ENCODE measurements at places on chromosomes 3 and 15.

- H3K27ac ChIP-seq = no peak overlapping the region
- no peak overlapping the region for H3K4me3 ChIP-seq
- H3K36me3 ChIP-seq = no peaks in the 10 kb centered on the region
- no peaks in the 10 kb centered on the region for H3K4me1 ChIP-seq
- peaks cover 45% of the 10 kb centered on the region for H3K27me3 ChIP-seq
Observed at GRCh38 chr15:69143756-69144436, 16.5 kb upstream of the GLCE start.

DNA sequence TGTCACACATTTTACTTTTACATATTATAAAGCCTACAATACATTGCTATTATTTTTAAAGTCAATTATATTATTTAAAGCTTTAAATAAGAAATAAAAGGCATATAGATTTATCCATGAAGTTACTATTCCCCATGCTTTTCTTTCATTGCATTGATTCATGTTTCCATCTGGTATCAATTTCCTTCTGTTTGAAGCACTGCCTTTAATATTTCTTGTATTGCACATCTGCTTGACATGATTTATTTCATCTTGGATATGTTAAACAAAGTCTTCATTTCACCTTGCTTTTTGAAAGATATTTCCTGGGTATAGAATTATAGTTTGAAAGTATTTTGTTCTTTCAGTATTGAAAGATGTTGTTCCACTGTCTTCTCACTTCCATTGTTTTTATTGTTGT, 174.3 kb upstream of the MBNL1 start:
- H3K27ac ChIP-seq = no peak overlapping the region
- DNase-seq = no peak
- no peaks in the 10 kb centered on the region for H3K36me3 ChIP-seq
- H3K27me3 ChIP-seq = peaks cover 42% of the 10 kb centered on the region
- H3K4me1 ChIP-seq = peaks cover 2% of the 10 kb centered on the region
- no peak overlapping the region for H3K4me3 ChIP-seq

- no peak overlapping the region for H3K4me3 ChIP-seq
- no peaks in the 10 kb centered on the region for H3K4me1 ChIP-seq
- H3K27ac ChIP-seq = no peak overlapping the region
- peaks cover 8% of the 10 kb centered on the region for H3K27me3 ChIP-seq
Observed at GRCh38 chr15:70190965-70191364, 93.2 kb upstream of the TLE3 start.

DNA sequence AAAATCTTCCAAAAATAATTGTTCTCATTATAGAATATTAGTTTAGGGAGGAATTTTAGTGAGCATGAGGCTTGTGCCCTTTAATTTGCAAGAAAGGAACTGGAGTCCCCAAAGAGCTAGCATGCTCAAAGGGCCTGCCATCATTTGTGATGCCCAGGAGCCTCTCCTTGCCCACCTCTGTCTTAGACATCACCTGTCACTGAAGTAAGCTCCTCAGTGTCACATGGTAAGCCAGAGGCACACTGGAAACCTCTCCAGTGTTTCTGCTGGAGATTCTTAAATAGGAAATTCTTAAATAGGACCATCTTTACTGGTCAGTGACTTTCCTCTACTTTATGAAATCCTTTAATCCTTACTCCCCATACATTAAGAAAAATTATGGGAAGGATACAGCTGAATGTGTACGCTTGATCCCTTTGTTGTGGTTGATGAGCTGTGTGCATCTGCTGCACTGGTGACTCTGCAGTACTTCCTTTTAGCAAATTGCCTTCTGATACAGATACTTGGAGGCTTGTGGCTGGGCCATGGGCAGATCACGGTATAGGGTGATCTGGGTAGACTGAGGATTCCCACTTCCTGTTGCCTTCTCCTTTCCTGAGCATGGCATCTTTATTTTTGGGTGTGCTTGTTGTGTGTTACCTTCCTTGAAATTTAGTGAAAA, 197.4 kb downstream of the KLHL25 start:
- H3K36me3 ChIP-seq = peaks cover 51% of the 10 kb centered on the region
- H3K4me1 ChIP-seq = peaks cover 39% of the 10 kb centered on the region
- peak overlapping the region; percentile 55 for H3K27ac ChIP-seq
- DNase-seq = no peak

DNA sequence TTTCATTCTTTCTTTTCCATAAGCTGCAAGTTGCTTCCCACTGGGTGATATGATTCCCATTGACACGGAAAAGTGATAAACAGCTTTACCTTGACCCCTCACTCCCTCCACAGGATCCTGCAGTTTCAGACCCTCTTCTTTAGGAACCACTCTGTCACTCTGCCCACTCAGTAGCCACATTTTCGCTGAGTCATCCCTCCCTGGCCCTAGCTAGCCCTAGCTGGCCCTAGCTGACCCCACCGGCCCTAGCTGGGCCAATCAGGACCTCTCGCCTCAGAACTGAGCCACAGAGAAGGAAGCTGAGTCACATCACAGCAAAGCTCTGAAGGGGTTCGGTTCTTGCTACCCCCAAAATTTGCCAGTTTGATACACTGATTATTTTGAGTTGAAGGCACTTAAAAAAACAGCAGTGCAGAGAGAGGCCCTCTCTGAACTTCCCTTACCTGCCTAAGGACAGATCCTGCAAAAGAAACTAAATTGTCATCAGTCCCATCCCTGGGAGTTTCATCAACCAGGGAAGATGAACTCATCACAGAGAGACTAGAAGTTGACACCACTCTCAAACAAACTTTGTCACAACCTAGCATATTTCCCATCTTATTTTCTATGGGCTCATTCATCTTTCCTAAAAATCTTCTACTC, 233.5 kb upstream of the PROK2 start:
- H3K4me3 ChIP-seq = no peak overlapping the region
- H3K4me1 ChIP-seq = peaks cover 8% of the 10 kb centered on the region
- H3K27me3 ChIP-seq = no peaks in the 10 kb centered on the region
- H3K36me3 ChIP-seq = no peaks in the 10 kb centered on the region
- H3K27ac ChIP-seq = no peak overlapping the region

DNA sequence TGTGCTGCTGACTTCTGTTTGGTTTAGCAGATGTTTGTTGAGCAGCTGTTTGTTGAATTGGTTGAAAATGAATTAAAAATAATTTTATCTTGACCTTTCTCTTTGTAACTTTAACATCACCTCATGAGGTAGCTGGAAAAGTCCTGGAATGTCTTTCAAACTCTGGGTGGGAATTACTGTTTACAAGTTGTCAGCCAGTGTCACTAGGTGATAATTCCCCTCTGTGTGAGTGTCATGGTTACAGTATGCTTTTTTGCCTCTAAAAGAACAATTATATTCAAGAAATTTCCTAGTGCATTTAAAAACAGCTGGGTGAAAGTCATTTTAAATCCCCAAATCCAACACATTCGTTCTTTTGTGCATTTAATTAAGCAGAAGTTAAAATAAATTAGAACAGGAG, 113.2 kb downstream of the PTPRG start:
- no peaks in the 10 kb centered on the region for H3K4me1 ChIP-seq
- H3K27ac ChIP-seq = no peak overlapping the region
- H3K36me3 ChIP-seq = no peaks in the 10 kb centered on the region

DNA sequence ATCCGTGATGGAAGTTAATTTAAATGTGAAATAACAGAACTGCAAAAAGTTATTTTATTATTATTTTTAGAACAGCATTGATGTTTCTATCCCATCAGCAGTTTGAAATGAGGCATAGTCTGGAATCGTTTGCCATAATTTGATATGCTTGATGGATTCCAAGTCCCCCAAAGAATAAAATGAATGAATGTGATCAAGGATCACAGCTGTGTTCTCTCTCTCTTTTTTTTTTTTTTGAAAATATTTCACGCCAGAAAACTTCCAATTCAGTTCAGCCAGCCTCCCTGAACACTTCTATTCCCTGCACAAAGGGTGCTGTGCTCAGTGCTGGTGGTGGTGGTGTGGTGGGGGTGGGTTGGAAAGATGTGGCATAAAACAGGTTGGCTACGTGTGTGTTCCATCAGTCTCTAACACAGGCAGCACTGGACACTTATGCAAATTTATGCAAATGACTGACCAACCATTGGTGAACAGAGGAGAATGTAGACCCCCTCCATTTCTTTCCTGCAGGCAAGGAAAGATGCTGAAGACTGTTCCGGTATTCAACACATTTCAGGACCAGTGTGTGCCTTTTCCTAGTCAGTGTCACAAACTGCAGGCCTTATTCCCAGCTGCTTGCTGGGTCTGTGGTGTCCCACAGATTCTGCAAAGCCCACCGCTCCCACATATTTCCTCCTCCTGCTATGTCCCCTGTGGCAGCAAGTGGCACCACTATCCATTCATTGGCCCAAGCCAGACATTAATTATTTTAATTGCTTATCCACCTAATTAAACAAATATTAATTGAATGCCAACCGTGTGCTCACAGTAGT, 10.6 kb downstream of the ARNT2 start:
- H3K27me3 ChIP-seq = peaks cover 25% of the 10 kb centered on the region
- no peaks in the 10 kb centered on the region for H3K4me1 ChIP-seq
- DNase-seq = no peak
- H3K27ac ChIP-seq = no peak overlapping the region
- H3K36me3 ChIP-seq = no peaks in the 10 kb centered on the region
